Islet precursor cell (in vitro differentiated cells): ENCODE measurements at places on chromosomes 4 and X.

- DNase-seq: no peak
These were observed 300.5 kb downstream of the TRIML1 start for GRCh38 chr4:188439641-188440311.

GRCh38 chr4:123817025-123817688, 420.6 kb downstream of the SPRY1 start:
- DNase-seq: no peak

- DNase-seq: no peak
These were observed 62.9 kb downstream of the BRCC3 start for GRCh38 chrX:155134255-155134654.

- peak; percentile 82 for DNase-seq
These were observed 458.1 kb downstream of the STIM2 start for GRCh38 chr4:27318740-27319139.

- no peak for DNase-seq
These were observed 113.0 kb upstream of the MSX1 start for GRCh38 chr4:4746444-4746843.

DNA sequence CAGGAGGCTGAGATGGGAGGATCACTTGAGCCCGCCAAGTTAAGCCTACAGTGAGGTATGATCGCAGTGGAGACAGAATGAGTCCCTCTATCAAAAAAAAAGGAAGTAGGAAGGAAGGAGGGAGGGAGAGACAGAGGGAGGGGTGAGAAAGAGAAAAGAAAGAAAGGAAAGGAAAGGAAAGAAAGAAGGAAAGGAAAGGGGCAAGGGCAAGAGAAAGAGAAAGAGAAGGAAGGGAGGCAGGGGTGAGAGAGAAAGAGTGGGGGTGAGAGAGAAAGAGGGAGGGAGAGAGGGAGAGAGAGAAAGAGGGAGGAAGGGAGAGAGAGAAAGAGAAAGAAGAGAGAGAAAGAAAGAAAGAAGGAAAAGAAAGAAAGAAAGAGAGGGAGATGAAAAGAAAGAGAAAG, 13.2 kb downstream of the ELF2 start:
- no peak for DNase-seq

DNA sequence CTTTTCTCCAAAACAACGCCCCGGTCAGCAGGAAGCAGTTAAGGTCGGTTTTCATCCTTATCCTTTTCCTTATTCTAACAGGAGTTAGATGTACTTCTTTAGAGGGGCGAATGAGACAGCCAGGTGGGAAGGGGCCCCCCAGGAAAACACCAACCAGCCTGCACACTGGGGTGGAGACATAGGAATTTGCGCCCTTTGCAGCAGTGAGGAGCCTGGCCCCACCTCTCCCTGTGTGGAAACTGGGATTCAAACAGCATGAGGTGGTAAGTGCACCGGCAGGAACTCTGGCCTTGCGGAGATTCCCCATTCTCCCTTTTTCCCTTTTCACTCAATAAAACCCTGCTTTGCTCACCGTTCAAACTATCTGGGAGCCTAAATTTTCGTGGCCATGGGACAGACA, 8.0 kb upstream of the FAM47C start:
- peak; percentile 45 for DNase-seq

DNA sequence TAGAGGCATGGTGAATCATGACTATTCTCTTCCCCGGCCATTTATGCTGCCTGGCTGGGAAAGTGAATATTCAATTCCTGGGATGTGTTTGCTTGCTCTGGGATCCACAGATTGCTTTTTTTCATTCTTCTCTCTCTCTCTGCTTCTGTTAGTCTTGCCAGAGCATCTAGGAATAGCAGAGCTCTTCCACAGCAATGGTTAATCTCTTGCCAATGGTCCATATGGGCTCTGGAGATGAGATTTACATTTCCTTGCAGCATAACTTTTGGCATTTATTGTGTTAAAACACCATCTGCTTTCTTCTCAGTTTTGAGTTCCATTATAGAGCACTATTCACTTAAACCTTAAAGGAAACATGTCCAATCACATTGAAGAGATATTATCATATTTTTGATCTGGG, 59.2 kb upstream of the GUCY1A1 start:
- no peak for DNase-seq

DNA sequence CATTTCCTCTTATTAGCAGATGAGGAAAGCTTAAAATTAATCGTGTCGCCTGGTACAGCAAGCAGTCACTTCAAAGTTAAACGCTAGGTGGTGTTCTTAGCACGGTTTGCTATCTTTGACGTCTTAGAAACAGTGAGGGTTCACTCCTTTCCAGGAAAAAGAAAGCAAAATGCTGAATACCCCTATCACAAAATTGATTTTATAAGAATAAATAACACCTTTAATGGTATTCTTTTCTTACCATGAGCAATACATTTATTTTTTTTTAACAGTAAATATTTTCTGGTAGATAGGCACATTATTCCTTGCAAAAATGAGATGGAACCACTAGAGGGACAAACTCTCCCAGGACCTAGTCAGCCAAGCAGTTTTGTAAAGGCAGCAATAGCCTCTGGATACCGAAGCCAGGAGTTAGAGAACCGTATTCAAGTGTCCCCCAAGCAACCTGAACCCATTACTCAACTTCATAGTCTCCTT, 153.9 kb downstream of the KDR start:
- no peak for DNase-seq

DNA sequence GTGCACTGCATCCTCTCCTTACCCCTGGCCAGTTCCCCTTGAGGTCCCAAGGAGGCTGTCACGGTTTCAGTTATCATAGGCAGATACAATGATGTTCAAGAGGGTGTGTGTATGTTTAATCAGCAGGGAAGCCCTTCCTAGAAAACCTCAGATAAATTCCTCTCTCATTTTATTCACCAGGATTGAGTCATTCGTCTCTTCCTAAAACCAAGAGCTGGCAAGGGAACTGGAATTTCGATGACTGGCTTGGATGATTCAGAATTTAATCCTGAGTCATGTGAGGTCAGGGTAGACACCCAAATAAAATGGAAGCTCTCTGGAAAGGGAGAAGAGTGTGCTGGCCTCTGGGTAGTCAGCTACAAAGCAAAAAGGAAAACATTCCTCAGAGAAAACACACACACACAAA, 106.2 kb upstream of the RAPGEF2 start:
- no peak for DNase-seq

DNA sequence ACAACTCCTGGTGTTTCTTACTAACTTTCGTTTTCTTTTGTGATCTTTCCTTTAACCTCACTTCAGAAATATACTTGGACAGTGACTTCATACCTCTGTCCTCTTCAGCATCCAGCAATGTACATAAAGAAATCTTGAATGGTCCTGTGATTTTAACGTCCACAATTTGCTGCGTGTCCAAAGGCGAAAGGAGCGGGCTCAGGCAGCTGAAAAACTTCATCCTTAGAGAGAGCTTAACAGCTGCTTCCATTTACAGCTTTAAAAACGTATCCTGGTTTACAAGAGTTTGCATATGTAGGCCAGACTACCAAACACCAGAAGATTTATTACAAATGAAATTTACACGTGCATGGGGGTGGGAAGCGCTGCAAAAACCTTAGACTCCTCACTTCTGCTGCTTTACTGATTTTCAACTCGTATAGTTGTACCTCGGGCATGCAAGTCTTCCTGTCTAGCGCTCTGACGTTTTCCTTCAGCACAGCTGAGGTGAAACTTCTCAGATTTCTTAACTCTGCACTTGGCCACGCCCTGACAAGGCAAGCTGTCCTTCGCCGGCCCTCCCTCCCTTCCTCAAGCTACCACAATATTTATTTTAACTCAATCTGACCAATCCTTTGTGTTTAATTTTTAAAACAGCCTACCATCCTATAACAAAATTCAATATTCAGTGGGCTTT, 406.4 kb downstream of the FAM47A start:
- DNase-seq: peak; percentile 88

- no peak for DNase-seq
These were observed 67.7 kb upstream of the HMX1 start for GRCh38 chr4:8939160-8939839.

GRCh38 chrX:66046612-66047235, 6.8 kb upstream of the VSIG4 start:
- DNase-seq: no peak

- peak; percentile 82 for DNase-seq
These were observed 25.6 kb downstream of the SPATA18 start for GRCh38 chr4:52076731-52077130.

- DNase-seq: no peak
These were observed 29.7 kb upstream of the ADH6 start for GRCh38 chr4:99248714-99249113.

GRCh38 chr4:176186067-176186466, 9.3 kb downstream of the SPATA4 start:
- no peak for DNase-seq

- no peak for DNase-seq
These were observed 56.0 kb downstream of the GLUD2 start for GRCh38 chrX:121103381-121103780.

GRCh38 chr4:142846108-142846728, at the start of gene INPP4B:
INPP4B (minus strand) TSS chr4:142846301.
- peak; percentile 75 for DNase-seq

GRCh38 chrX:19579485-19579884, 64.2 kb upstream of the MAP3K15 start:
- DNase-seq: no peak

GRCh38 chr4:106583567-106583966, 215.0 kb upstream of the GIMD1 start:
- no peak for DNase-seq

DNA sequence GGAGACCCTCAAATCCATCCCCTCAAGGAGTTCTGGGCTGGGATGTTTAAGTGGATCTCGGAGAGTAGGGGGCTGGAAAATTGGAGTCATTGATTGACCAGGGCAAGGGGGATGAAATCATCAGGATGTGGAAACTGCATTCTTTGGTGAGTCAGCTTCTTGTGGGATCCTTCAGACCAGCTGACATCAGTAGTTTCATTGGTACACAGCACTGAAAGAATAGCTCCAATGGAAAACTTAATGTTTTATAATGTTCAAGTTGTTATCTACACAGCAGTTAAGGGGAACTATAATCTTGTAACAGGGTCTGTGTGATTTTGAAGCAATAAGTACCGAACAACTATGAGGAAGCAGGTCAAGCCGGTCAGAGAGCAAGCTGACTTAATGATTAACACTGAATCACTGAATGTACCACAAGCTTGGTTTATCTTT, 506.1 kb downstream of the RPA4 start:
- DNase-seq: peak; percentile 74
